Chondrocyte (in vitro differentiated cells): ENCODE measurements at places on chromosomes 6 and 20. TPM values are rescaled to one million over a fixed set of nuclear protein-coding genes. Genes with fewer than 3 reads are reported as not detected.

DNA sequence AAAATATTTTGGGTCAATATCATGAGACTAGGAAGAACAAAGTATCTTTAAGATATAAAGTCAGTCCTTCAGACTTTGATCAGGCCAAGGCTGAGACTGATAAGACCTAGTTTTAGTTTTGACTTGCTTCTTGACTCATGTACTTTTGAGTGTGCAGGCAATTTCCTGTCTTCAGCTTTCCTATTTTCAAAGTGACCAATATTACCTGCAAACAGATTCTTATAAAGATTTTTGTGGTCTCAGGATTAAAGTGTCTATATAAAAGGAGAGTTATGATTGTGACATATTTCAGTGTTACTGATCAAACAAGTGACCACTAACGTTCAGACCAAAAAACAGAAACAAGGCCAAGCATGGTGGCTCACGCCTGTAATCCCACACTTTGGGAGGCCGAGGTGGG lies 36.0 kb upstream of the AKIRIN2 start:
- no peak overlapping the region for H3K27ac ChIP-seq
- no peak for DNase-seq
- no peaks in the 10 kb centered on the region for H3K36me3 ChIP-seq
- H3K4me3 ChIP-seq: no peak overlapping the region
- no peaks in the 10 kb centered on the region for H3K27me3 ChIP-seq
- H3K4me1 ChIP-seq: no peaks in the 10 kb centered on the region

DNA sequence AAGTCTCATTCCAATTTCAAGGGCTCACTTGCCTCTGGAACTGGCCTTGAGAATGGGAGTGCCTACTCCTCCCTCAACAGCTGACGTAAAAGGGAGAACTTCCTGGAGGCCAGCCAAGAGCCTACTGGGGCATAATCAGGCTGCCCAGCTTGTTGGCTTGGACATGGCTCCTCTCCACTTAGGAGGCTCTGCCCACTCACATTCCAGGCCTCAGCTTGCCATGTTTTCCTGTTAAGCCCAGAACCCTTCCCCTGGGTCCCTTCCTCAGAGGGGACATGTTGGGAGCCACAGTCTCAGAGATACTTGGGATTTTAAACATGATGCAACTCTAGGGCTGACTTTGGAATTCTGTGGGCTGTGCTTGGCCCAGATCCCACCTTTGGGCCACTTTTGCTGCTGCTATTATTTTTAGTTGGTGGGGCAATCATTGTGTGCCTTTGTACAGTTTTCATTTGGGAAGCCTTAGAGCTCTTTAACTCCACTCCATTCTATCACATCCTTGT lies 31.5 kb upstream of the ADTRP start:
- H3K4me3 ChIP-seq: peak overlapping the region; percentile 17
- H3K27ac ChIP-seq: peak overlapping the region; percentile 81
- peaks cover 57% of the 10 kb centered on the region for H3K4me1 ChIP-seq

- peaks cover 1% of the 10 kb centered on the region for H3K36me3 ChIP-seq
- no peak overlapping the region for H3K27ac ChIP-seq
- no peak for DNase-seq
Measured at GRCh38 chr6:114940181-114940580, 597.4 kb upstream of the HS3ST5 start.

DNA sequence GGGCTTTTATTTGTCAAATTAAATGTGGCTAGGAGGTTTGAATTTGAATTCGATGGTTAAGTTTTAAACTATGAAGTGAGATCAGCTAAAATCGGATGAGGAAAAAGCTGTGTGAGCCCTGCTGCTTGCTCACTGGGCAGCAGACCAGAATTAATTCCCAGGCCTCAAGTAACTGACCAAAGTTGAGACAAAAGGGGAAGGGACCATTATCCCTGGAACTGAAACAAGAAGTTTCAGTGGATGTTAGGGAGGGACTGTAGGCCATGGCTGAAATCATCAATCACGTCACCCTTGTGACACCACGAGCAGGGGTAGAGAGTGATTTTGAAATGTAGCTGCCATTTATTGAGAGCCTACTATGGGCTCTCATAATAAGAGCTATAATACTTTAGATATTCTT lies 7.0 kb upstream of the PRSS35 start:
- H3K27me3 ChIP-seq: peaks cover 4% of the 10 kb centered on the region
- H3K36me3 ChIP-seq: no peaks in the 10 kb centered on the region
- H3K4me3 ChIP-seq: no peak overlapping the region
- peaks cover 8% of the 10 kb centered on the region for H3K4me1 ChIP-seq
- no peak for DNase-seq

- H3K27me3 ChIP-seq: peaks cover 5% of the 10 kb centered on the region
- peaks cover 21% of the 10 kb centered on the region for H3K4me1 ChIP-seq
- no peak overlapping the region for H3K4me3 ChIP-seq
- DNase-seq: no peak
Measured at GRCh38 chr6:167558246-167559177, 233.6 kb downstream of the TTLL2 start.

DNA sequence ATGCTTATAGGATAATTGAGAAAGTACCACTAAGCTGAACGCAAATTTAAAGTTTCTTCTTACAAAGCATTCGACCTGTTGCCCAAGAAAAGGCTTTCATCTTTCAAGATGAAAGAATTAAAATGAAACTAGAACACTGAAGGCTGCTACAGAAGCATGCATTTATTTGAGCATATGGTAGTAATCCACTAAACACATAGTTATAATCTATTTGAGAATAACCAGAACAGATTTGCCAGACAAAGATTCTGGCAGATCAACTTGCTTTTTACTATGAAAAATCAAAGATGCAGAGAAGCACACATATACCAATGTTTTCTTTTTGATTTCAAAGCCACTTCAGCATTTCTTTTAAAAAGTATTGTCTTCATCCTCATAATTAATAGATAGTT lies 412.2 kb downstream of the UTRN start:
- no peaks in the 10 kb centered on the region for H3K27me3 ChIP-seq
- no peak overlapping the region for H3K4me3 ChIP-seq
- no peak for DNase-seq
- peaks cover 9% of the 10 kb centered on the region for H3K4me1 ChIP-seq
- no peak overlapping the region for H3K27ac ChIP-seq

The SSTR4 gene
- 0.33 TPM in 1 of 3 replicates, not detected in the others for total RNA-seq

The PBOV1 gene
- total RNA-seq: not detected in 3 replicates
